ENCODE measurements at places on chromosomes 4 and X.

- DNase-seq = no peak
Observed at GRCh38 chr4:182745237-182745636, 171.9 kb downstream of the DCTD start.

- DNase-seq = no peak
Observed at GRCh38 chr4:59994118-59994517, 1206.0 kb upstream of the ADGRL3 start.

DNA sequence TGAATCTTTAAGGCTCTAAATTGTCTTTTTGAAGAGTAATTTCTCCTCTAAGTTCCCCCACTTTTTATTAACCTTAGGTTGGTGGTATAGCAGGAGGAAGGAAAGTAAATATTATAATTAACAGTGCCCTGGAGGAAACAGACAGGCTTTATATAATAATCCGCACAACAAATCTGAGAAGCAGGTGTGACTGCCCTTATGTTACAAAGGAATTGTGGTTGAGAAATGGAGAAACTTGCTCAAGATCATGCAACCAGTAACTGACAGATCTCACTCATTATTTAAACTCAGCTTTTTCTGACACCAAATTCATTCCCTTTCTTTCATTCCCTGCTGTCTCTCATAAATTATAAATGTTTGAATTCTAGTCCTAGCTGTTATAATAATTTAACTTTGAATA is 282.0 kb downstream of the PPP3CA start:
- no peak for DNase-seq

DNA sequence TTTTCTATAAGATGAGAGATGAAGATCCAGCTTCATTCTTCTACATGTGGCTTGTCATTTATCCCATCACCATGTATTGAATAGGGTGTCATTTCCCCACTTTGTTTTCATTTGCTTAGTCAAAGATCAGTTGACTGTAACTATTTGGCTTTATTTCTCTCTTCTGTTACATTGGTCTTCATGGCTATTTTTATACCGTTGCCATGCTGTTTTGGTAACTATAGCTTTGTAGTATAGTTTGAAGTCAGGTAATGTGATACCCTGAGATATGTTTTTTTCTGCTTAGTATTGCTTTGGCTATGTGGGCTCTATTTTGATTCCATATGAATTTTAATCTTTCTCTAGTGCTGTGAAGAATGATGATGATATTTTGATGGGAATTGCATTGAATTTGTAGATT is 514.3 kb downstream of the GBA3 start:
- DNase-seq = no peak

DNA sequence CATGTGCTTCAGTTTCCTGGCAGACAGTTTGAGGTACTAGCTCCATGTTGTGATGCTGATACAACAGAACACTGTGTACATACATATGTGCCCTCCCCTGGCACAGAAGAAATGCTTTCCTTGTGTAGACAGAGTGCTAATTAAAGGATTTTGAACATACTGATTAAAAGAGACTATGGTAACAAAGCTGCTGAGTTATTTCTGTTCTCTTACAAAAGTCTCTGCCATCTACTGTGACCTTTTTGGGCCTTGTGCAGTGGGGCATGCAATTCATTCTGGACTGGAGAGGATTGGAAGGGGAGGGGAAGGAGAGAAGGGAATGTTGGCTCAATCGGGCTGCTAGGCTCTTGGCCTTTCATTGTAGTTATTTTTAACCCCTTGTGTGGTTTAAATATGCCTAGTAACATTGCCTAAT is 6.0 kb downstream of the PDLIM5 start:
- no peak for DNase-seq

DNA sequence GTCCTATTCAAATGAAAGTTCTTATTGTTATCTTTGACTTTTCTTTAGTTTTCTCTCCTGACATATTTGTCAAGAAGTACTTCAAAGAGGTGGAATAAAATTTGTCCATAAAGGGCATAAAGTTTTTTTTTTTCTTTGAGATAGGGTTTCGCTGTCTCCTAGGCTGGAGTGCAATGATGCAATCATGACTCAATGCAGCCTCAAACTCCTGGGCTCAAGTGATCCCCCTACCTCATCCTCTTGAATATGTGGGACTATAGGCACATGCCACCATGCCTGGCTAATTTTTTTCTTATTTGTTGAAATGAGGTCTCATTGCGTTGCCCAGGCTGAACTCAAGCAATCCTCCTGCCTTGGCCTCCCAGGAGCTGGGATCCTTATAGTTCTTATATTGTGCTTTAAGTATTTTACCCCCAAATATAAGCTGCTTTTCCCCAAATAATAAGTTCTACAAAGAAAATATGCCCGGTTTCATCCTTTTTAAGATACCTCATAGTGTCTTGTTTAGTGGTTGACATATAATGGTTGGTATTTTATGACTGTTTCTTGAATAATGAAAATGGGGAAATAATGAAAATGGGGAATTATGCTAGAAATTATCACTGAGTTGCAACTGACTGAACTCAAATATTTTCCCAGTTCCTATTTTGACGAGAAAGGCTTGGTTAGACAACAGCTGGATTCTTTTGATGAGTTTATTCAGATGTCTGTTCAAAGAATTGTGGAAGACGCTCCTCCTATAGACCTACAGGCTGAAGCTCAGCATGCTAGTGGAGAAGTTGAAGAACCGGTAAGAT is 11.6 kb downstream of the POLR2B start:
- DNase-seq = no peak

DNA sequence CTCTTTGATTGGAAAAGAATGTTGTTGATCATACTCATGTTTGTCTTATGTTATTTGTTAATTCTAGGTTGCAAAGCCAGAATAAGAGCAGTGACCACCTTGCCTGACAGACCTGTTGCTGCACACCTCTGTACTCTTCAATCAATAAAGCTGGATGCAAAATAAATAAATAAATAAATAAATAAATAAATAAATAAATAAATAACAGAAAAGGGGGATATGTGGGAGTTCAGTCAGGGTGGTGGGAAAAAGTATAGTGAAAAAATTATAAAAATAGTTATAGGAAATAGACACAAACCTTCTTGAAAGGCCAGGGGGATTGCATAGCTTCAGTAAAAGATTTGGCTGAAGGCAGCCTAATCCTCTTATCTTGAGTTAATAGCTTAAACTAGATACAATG is 51.3 kb downstream of the TENT5D start:
- no peak for DNase-seq

GRCh38 chrX:118594697-118595420 is 99.2 kb downstream of the DOCK11 start:
- DNase-seq = no peak

DNA sequence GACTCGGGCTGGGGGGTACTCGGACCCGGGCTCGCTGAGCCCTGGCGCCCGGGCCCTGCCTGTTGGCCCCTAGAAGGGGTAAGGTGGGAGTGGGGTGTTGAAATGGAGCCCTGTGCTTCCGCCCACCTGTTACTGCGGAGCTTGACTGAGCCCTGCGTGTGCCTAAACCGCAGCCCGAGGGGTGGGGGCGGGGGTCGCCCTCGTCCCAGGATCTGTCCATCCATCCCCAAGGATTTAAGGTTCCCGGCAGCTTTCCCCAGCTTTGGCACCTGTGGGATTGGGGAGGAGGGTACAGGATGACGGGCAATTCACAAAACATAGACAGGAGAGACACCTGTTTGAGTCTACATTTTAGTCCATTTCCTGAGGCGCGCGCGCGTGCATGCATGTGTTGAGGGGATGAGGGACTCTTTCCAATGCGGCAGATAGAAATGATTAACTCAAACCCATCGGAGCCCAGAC is 779 bp downstream of the GABRQ start:
- DNase-seq = no peak

- no peak for DNase-seq
Observed at GRCh38 chrX:44225667-44226066, 117.8 kb downstream of the EFHC2 start.

GRCh38 chrX:11724122-11725017 is 33.7 kb upstream of the MSL3 start:
- DNase-seq = no peak

DNA sequence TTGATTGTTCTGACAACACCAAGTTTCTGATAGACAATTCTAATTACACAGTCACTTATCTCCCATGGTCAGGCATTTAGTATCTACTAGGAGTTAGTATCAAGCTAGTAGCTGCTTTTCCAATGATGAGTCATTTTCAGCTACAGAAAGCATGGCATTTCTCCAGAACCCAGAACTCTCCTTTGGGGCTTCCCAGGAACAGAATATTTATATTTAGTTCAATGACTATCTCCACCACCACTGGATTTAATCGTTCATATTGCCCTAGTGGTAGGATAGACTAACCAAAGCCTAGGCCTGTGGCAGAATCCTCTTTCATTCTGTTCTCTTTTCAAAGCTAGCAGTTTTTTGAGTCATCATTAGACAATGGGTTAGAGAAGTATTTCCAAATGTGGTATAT is 569.4 kb downstream of the GABRG1 start:
- no peak for DNase-seq

GRCh38 chr4:56215141-56215783 is 172.0 kb downstream of the AASDH start:
- no peak for DNase-seq

DNA sequence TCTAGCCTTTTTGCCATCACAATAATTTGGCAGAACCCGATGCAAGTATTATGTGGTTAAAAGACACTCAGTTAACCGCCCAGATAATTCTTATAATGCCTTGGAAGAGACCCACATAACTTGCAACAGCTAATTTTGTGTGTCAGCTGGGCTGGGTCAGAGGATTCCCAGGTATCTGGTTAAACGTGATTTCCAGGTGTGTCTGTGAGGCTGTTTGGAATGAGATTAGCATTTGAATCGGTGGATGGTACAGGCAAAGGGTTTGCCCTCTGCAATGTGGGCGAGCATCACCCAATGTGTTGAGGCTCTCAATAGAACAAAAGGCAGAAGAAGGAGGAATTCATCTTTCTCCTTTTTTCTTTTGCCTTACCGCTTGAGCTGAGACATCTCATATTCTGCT is 314.2 kb upstream of the PUDP start:
- DNase-seq = no peak

Measured in GDM1 (cell line).